ENCODE measurements at places on chromosomes 16 and 17. TPM values are rescaled to one million over a fixed set of nuclear protein-coding genes. Genes with fewer than 3 reads are reported as not detected.

Gene NDRG4
- polyA plus RNA-seq: 8.2 TPM

Gene KRTAP9-4
- not detected for polyA plus RNA-seq

Gene GEMIN4
- 21.6 TPM for polyA plus RNA-seq

Gene ABCC12
- polyA plus RNA-seq: 0.13 TPM

Gene TP53TG3B
- polyA plus RNA-seq: not detected

Gene CTRB1
- 0.18 TPM for polyA plus RNA-seq

Gene ODAD4
- polyA plus RNA-seq: 8.7 TPM

Gene HSD17B2
- 11.2 TPM for polyA plus RNA-seq

Gene CDH11
- 169 TPM for polyA plus RNA-seq

- no peak for DNase-seq
Observed at GRCh38 chr16:88870608-88871348, 4.3 kb upstream of the PABPN1L start.

DNA sequence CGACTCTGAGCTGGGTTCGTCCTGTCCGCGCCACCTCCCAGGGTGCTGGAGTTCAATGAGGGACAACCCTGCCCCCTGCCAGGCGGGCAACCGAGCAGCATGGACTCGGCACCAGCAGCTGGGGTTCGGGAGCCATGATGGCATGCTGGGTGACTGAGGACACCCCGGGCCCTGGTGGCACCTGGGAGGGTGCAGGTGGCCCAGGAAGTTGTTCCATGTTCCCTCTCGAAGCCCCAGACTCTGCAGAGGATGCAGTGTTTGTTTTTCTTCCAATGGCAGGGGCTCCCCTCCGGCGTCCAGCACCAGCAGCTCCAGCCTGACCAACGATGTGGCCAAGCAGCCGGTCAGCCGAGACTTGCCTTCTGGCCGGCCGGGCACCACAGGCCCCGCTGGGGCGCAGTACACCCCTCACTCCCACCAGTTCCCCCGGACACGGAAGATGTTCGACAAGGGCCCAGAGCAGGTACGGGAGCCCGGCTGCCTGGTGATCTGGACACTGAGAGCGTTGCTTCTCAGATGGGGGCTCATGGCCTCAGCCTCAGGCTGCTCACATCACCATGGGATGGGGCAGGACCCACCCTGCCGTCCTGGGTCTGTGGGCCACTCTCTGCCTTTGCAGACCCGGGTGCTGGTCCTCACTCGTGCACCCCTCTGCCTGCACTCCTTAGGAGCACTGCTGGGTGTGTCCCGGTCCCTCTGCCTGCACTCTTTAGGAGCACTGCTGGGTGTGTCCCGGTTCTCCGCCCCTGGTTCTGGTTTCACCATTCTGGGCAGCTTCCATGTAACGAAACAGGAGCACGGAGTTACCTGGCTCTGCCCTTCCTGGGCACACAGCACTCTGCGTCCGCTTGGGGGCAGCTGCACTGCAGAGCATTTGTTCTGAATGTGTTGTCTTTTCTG is 68.2 kb upstream of the CHMP6 start:
- DNase-seq: no peak

- no peak for DNase-seq
Observed at GRCh38 chr17:43637563-43638323, 24.0 kb downstream of the MEOX1 start.

DNA sequence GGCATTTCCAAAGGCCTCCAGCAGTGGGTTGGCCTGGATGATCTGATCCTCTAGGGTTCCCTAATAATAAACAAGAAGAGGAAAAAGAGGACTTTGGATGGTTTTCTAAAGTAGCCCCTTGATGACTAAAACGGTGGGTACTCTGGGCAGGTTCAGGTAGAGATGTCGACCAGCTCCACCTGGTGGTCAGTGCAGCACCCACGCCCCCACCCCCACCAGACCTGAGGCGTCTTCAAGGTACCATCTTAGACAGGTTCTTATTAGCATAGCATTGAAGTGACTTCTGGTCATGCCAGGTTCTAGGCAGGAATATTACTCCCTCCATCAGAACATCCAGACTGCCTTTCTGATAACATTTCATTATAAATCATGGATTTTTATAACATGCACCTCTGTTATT is 15.0 kb downstream of the MYH13 start:
- no peak for DNase-seq

DNA sequence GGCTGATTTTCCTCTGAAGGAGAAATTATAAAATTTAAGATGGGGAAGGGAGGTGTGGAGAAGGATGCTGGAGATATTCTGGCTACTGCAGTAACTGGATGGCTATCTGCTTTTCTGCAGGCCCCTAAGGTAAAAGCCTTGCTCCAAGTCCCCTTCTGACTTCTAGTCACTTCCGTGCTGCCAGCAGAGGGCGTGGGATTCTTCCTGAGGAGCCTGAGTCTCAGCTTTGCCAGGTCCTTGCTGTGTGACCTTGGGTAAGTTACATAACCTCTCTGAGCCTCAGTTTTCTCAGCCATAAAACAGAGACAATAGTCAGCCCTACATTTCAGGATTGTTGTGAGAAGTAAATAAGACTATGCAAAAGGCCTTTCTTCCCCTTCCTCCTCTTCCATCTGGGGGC is 24.3 kb upstream of the TMEM220 start:
- DNase-seq: no peak

- no peak for DNase-seq
Observed at GRCh38 chr16:89446136-89446974, 44.0 kb downstream of the ANKRD11 start.

- no peak for DNase-seq
Observed at GRCh38 chr16:82083710-82084353, 48.8 kb downstream of the HSD17B2 start.

DNA sequence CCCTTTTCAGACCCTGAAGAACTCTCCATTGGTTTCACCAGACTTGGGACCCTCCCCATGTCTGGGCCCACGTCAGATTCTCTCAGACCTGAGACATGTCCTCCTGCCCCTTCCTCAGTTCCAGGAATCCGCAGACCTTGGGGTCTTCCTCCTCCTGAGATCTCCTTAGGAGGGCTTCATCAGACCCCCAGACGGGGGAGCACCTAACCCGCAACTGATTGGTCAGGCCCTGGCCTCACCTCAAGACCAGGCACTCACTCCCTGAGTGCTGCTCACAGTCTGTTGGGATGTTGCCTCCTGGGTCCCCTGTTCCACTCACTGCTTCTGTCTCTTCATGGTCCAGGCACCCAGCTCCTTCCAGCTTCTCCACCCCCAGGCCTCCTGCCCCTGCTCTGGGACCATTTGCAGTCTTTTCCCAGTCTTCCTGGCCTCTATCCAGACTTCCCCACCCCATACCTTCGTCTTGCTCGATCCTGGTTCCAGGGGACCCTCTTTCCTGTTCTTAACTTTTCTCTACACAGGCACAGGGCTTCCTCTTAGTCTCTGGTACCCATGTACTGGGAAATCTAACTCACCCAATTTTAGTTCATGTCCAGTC is 1.2 kb downstream of the GID4 start:
- no peak for DNase-seq

DNA sequence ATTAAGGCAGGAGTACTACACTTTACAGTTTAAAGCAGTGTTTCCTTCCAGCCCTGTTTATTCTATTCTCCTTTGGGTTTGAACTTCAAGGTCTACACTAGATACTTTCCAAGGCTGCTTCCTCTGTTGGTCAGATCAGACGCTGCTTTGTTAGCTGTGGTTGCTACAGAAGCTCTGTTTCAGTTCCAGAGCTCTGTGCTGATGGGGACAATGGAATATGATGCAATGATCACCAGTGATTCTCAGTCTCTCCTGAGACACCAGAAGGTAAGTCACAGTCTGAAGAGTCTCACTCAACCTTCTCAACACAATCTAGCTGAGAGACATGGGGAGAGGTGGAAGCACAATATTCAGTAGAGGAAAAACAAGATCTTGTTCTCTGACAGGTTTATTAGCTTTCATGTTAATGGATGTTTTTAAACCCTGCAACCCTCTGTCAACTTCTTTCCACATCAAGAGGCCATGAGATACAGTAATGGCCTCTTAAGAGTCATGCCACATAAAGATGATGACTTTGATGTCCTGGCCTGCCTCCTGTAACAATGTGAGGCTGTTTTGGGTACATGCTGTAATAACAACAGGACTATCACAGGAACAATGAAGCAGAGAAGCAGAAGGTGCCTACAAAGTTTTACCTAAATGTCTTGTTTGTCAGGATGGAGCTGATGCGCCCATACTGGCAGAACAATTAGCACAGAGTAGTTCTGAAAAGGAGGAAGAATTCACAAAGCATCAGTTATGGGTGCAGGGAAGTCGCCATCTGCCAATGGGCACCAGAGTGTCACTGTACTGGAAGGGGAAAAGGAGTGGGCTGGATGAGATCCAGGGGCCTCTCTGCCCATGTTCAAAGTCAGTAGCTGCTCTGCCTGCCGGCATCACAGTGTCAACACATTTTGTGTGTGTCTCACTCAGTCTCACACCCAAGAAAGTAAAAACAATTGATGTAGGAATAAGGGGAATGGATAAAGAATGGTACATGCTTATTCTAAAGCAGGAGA is 33.4 kb downstream of the PSME3IP1 start:
- DNase-seq: no peak

GRCh38 chr16:15495898-15496297 is 61.5 kb downstream of the BMERB1 start:
- no peak for DNase-seq

GRCh38 chr16:20910781-20911321 is 10.3 kb downstream of the LYRM1 start:
- no peak for DNase-seq

DNA sequence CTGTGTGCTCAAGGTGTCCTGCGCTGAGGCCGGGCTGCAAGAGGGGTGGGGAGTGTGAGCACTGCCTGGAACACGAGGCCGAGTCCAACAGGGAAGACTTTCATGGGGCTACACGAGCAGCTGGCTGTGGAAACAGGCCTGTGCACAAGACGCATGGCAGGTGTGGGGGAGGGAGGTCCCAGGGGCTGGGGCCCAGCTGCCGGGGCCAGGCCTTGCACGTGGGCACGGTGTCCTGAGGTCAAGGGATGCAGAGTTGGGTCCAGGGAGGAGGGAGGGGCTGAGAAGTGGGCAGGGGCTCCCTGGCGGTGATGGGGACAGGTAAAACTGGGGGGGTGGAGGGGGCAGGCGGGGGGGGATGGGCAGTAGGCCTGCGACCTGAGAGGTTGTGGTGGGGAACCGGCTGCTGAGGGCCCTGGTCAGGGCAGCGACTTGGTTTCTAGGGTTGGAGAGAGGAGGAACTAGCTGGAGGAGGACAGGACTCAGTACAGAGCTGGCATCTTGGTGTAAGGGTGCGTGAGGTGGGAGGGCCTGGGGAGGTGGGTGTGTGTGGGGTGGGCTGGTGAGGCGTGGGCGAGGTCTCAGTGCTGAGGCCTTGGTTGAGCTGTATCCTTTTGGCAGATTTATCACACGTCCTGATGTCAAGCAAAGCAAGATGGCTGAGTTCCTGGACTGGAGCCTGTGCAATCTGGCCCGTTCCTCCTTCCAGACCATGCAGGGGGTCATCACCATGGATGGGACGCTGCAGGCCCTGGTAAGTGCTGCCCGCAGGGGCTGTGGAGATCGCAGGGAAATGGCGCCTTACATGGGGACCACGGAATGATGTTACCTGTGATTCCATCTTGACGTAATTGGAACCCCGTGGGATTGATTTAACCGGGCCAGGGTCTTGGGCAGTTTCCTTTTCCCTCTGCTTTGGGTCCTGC is 29.4 kb downstream of the TBCD start:
- no peak for DNase-seq

DNA sequence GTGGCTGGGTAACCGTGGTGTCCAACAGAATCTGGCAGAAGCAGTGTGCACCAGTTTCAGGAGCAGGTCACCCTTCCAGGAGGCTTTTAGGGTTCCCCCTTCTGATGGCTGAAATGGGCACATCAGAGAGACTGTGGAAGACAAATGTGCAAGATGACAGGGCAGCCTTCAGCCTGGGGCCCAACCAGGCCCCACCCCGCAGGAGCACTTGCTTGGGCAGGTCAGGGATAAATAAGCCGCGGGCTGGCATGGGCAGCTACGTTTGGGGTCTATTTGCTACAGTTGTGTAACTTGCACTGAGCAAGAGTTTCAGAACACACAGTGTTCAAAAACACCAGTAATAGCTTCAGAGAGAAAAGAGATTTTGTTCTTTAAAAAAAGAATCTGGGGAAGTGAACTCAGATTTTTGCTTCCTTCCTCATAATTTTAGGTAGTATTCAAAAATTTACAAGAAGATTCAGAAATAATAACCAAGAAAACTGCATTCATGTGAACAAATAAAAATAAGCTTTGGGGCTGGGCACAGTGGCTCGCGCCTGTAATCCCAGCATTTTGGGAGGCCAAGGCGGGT is 44.9 kb upstream of the BAHCC1 start:
- DNase-seq: no peak

- no peak for DNase-seq
Observed at GRCh38 chr16:56488035-56488434, 31.8 kb downstream of the BBS2 start.

GRCh38 chr16:66324815-66325515 is 41.5 kb upstream of the CDH5 start:
- no peak for DNase-seq

DNA sequence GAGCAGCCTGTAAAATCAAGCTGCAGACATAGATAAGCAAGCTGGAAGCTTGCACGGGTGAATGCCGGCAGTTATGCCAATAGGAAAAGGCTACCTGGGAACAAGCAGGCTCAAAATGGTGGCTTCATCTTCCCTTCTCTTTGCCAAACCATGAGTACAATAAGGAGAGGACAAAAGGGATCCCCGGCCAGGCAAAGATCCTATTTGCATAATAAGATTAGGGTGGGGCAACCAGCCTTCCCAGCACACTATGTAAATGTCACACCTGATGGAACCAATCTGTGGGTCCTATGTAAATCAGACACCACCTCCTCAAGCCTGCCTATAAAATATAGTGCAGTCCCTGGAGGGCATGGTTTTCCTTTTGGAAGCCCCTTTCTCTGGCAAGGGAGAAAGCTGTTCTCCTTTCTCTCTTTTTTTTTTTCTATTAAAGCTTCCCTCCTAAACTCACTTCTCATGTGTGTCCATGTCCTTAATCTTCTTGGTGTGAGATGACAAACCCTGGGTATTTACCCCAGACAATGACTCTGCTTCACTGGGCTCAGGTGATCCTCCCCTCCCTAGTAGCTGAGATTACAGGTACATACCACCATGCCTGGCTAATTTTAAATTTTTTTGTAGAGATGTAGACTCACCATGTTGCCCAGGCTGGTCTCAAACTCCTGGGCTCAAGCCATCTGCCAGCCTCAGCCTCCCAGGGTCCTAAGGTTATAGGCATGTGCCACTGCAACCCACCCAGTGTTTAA is 44.2 kb downstream of the PSMD12 start:
- DNase-seq: no peak

All from left kidney (tissue), 8 donors.